ENCODE measurements at places on chromosomes 2 and 18.
A peak's percentile ranks its signal among the peaks of the same experiment; 100 is the strongest.

DNA sequence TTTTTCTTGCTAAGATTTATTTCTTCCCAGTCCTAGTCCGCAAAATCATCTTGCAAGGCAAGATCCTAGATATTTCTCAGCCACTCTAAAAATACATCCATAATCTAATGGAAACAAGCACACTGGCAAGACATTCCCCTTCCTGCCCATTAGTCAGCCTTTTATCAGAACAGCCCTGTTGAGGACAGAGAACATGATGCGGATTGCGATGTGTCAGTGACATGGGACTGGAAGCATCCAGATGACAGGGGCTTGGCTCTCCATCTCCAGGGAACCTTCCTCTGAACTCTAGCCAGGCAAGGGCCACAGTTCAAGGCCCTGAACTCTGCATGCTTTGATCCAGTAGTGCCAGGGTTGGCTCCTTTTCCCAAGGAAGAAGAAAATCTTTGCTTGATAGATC is 70.0 kb downstream of the VSNL1 start:
- no peak for DNase-seq

DNA sequence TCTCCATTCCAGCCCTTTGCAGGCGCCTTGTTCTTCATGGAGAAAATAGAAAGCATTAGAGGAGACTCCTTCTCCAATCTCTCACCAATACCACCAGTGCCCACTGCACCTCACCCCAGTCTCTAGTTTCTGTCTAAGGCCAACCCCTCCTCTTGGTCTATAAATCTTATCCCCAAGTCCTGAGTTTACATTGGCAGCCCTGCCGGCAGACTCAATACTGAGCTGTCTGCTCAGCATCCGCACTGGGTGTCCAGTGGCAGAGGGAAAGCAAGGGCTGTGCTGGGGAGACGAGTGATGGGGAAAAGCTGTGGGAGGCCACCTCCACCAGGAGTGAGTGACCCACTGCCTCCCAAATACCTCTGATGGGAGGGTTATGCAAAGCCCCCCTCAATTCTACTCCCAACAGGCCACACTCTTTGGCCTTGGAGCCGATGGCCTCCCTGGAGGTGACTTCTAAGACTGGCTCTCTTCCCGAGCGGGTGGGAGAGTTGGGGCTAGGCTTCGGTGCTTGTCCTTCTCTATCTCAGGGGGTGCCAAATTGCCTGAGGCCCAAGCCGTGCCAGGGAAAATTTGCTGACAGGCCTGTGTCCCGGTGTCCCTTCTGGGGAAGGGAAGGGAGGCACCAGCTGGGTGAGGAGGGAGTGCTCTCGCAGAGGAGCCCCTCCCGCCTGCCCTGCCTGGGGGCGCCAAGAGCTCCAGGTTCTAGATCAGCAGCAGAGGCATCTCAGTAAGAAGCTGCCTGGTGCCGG is 165.2 kb upstream of the MSH6 start:
- no peak for DNase-seq

GRCh38 chr2:20479835-20480234 is 33.0 kb downstream of the RHOB start:
- no peak for DNase-seq

- no peak for DNase-seq
Observed at GRCh38 chr2:177282181-177282641, 17.7 kb upstream of the NFE2L2 start.

- peak; percentile 37 for DNase-seq
Observed at GRCh38 chr18:80109676-80110078, 615 bp downstream of the ADNP2 start.

DNA sequence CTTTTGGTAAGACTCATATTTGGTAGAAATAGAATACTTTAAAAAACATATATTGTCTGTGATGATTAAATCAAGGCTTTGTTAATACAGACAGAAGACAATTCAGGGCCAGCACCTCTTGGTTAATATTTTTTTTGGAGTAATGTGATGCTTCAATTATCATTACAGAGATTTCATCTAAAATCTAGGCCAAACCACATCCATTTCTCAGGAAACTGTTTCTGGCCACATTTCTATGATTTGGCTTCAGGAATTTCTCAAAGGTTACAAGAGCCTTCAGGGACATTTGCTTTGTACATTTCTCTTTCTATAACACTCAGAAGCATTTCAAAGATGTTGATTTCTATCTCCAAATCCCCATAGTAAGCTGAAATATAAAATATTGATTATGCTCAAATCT is 614.9 kb downstream of the LRP1B start:
- no peak for DNase-seq

- no peak for DNase-seq
Observed at GRCh38 chr2:201701646-201702045, 3.2 kb upstream of the MPP4 start.

DNA sequence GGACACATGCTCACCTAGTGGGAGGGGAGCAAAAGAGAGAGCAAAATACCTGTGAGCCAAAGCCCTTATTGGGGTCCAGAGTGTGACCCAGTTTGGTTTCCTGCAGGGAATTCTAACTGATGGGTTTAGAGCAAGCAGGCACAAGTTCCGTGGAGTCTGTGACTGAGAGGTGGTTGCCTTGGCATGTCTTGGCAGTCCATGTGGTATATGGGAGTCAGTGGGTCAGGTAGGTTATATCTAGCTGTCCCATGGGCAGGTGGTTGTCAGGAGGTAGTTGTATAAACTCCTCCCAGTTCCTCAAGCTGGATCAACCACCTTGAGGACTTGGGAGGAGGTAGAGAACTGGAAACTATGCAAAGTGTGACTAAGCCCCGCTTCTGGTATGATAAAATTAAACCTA is 452.8 kb upstream of the VWC2L start:
- DNase-seq: no peak

- no peak for DNase-seq
Observed at GRCh38 chr18:11541179-11541578, 68.2 kb upstream of the SLC35G4 start.

- no peak for DNase-seq
Observed at GRCh38 chr2:113116100-113116958, 11.1 kb upstream of the IL1RN start.

DNA sequence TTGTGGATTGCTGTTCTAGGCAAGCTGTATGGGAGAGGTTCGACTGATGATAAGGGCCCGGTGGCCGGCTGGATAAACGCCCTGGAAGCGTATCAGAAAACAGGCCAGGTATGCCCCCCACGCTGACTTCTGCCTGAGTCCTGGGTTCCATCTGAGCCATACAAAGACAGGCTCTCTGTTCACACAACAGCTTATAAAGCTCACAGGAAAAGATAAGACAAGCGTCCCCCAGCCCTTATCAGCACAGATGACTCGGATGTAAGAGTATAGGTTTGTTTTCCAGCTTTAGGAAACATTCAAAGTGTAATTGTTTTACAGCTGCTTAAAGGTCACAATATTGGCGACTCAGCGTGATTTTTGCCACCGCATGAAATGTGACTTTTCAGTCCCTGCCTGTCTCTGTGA is 12.7 kb downstream of the CNDP2 start:
- DNase-seq: no peak

DNA sequence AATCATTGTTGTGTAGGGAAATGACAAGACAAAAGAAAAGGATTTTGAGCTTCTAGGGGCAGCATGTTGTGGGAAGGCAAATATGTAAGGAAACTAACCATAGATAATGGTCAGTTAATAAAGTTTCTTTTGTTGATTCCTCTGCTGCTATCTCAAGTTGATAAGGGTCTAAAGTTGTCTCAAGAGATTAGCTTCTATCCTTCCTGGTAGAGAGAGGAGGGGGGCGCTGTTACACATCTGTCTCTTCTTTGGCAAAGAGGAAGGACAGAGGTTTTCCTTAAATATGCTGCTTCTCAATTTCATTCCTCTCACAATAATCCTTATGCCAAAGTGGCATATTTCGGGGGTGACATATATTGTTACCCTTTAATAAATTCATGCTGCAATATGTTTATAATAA is 944.0 kb downstream of the DPP10 start:
- DNase-seq: no peak

GRCh38 chr18:58755304-58756010 is 84.2 kb downstream of the MALT1 start:
- DNase-seq: no peak

DNA sequence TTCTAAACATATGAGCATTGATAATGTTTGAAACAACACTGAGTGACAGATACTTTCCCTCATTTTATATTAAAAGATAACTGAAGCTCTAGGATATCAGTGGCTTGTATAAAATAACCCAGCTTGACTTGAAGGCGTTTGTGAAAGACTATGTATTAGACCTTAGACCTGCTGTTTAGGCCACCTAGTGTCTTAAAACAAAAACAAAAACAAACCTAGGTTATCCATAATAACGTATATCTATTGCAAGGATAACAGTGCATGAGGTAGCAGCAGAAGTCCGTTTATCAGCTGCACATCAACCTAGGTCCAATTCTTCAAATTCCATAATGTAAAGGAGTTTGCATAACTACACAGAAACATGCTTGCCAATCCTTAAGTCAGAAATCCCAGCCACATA is 79.5 kb upstream of the MAP2 start:
- DNase-seq: no peak

DNA sequence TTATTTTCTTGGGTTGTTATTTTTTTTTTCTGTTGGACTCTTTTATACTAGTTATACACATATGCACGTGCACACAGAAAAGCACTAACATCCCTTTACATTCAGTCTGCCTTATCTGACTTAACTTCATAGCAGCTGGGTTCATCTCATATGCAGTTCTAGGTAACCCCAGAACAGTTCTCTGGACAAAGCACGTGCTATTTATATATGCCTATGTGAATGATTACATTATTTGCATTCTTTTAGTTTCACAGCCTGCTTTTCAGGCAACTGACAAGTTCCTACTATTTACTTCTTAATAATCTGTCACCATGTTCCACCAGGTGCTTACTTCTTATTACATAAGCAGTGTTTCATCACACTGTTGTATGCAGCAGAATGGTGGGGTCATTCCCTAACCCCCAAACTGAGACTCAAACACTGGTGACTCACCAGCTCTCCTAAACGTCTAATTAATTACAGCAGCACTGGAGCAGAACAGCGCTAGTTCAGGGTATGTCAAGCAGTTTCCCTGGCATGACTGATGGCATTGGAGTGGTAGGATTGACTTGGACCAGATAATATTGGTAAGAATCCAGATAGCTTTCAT is 372.8 kb downstream of the CLIP4 start:
- no peak for DNase-seq

GRCh38 chr2:240569523-240569997 is 1.3 kb downstream of the RNPEPL1 start:
- no peak for DNase-seq

- no peak for DNase-seq
Observed at GRCh38 chr2:67524213-67524612, 127.1 kb downstream of the ETAA1 start.

- DNase-seq: no peak
Observed at GRCh38 chr2:129767346-129768035, 212.0 kb upstream of the RAB6C start.

DNA sequence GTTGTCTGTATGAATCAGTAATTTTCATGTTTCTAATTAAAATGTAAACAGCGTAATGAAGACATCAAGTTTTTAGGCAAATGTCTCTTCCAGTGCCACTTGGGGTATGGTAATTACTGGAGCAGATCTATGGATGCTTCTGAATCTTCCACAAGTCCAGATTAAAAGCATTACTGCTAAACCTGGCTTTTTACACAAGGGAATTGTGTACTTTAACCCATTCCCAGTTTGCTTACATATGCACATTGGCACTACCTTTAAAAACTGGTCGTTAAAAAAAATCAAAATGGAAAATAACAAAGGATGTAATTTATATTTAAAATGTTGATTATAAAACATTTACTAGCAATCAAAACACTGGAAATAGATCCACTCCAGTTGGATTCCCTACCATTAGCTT is 19.7 kb downstream of the FIGN start:
- no peak for DNase-seq

GRCh38 chr2:134249755-134250154 is 4.1 kb upstream of the MGAT5 start:
- no peak for DNase-seq

- DNase-seq: no peak
Observed at GRCh38 chr2:168712053-168712452, 90.4 kb upstream of the NOSTRIN start.

GRCh38 chr2:144522897-144523595 is 3.1 kb upstream of the ZEB2 start:
- no peak for DNase-seq

- DNase-seq: no peak
Observed at GRCh38 chr2:11387100-11387390, 42.6 kb upstream of the ROCK2 start.

- no peak for DNase-seq
Observed at GRCh38 chr2:54059504-54059903, 55.9 kb upstream of the ACYP2 start.

DNA sequence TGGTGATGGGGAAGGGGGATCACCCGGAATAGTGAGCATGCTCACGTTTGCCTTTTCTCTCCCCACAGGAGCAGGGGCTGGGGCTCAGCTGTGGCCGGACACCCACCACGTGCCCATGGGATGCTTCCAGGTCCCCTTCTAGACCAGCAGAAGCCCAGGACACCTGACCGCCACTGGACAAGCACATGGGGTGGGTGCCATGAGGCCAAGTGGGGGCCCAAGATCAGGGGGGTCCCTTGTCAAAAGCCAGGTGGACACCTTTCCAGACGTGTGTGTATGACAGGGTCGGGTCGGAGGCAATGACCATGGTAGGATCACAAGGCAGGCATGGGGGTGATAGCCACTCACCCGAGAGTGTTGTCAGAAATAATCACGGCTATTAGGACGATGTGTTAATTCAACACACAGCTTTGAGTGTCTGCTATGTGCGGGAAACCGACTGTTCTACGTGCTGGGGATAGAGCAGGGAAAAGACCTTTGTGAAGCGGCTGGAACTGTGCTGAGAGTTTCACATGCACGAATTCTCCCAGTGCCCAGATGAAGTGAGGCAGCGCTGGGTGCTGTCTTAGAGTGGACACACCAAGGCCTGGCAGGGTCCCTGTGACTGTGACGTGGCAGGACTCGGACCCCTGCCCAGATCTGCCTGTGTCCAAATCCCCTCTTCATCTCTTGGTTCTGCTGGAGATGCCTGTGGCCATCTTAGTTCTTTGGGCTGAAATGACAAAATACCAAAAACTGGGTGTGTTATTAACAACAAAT is 244.7 kb downstream of the NDUFA10 start:
- no peak for DNase-seq

DNA sequence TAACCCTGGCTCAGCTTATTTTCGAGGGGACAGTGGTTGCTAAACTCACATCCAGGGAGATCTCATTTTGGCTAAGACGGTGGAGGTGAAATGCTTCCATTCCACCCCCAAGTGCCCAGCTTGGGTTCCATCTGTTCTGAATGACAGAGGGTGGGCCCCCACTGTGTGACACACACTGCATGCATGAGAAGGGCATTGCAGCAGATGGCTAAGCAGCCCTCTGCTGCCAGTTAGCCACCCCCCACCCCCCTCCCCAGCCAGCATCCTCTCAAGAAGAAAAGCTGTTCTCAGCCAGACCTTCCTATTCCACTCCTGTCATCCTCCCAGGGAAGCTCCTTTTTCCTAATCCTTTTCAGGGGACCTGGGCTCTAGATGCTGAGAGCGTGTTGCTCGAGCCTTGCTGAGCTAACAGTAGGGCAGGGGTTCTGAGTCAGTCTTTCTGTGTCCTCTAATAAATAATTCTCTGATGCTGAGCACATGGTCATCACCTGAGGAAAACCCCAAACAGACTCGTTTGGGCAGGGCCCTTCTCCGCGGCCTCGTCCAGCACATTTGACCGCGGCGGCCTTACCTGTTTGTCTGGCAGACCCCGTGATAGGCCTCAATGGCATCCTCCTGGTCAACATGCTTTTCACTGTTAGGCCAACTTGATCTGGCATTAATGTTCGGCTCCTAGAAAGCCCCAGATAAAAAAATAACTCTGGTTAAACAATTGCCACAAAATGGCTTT is 49.5 kb upstream of the ACAA2 start:
- DNase-seq: no peak

GRCh38 chr2:218899147-218899546 is 18.5 kb downstream of the WNT10A start:
- no peak for DNase-seq

GRCh38 chr2:71603311-71603811 is 150.0 kb downstream of the DYSF start:
- no peak for DNase-seq
